ENCODE measurements at places on chromosomes 2 and 18. TPM values are rescaled to one million over a fixed set of nuclear protein-coding genes. Genes with fewer than 3 reads are reported as not detected.
A peak's percentile ranks its signal among the peaks of the same experiment; 100 is the strongest.

Gene MAPK4
- not detected for total RNA-seq

Gene EVA1A
- total RNA-seq, result 59.7 TPM

Gene SIX3
- total RNA-seq, result not detected

Gene LBX2
- total RNA-seq, result 3.8 TPM

Gene RAX
- not detected for total RNA-seq

Gene MC2R
- not detected for total RNA-seq

Gene LRRC30
- total RNA-seq, result not detected

Gene SPC25
- 20.5 TPM for total RNA-seq

Gene GEN1
- 29.6 TPM for total RNA-seq

Gene ACKR3
- total RNA-seq, result 24.0 TPM

- DNase-seq, result peak; percentile 93
Observed at GRCh38 chr2:238263204-238264071, 23.6 kb upstream of the HES6 start.

DNA sequence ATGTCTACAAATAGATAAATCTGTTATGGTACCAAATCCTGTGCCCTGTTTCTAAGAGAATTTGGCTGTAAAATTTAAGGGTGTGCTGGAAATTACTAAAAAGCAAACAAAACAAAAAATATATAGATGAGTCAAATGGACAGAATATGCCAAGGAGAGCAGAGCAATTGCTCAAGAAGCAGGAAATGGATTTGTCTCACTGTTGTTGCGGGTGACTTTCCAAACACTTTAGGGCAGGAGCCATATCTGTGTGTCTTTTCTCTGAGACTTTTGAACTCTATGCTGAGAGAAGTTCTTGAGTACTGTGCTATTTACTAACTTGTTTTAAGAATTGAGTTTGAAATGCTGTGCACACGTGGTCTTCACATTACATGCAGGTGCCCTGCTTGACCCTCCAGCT is 221.7 kb downstream of the PHLPP1 start:
- no peak for DNase-seq

- no peak for DNase-seq
Observed at GRCh38 chr2:142048581-142048980, 82.2 kb downstream of the LRP1B start.

- DNase-seq, result peak; percentile 27
Observed at GRCh38 chr2:176931588-176932563, 280.7 kb upstream of the HNRNPA3 start.

GRCh38 chr18:73719611-73720010 is 428.0 kb downstream of the FBXO15 start:
- DNase-seq, result no peak

DNA sequence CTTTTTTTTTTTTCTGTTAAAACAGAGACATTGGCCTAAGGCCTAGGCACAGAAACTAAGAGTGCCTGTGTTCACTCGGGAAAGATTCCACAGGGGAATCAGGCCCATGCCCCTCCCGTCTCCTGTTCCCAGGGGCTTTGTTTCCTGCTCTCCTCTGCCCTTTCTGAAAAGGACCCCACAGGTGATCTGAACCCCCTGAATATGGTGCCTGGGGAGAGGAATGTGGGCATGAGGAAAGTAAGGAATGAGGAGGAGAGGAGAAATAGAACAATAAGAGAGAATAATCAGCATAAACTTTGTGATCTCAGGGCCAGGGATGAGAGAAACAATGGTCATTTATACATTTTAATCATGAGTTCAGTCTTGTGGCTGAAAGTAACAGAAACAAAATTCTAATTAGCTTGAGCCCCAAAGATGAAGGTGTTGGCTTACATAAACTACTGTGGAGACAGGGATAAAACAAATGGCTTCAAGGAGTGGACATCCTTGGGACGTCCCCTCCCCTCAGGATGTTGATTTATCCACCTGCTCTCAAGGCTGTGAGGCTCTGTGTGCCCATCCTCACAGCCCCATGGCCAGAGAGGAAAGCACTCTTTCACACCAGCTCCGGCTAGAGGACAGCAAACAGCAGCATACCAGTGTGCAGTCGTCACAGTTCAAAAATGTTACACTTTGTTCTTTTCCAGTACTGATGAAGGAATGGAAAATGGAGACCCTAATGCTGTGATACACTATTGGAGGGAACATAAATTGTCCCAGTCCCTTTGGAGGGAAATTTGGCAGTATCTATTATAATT is 46.4 kb upstream of the MRPL33 start:
- no peak for DNase-seq

DNA sequence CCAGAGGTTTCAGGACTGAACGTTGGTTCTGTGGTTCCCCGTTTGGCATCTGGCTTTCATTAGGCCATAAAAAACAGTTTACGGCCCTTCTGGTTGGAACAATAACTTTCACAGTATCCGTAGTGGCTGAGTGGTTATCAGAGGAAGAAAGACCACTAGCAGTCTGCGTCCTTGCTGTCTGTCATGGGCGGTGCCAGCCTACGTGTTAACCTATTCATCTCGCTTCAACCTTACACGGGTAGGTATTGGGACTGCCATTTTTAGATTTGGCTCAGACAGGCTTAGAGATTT is 42.6 kb upstream of the ROCK2 start:
- DNase-seq, result no peak

DNA sequence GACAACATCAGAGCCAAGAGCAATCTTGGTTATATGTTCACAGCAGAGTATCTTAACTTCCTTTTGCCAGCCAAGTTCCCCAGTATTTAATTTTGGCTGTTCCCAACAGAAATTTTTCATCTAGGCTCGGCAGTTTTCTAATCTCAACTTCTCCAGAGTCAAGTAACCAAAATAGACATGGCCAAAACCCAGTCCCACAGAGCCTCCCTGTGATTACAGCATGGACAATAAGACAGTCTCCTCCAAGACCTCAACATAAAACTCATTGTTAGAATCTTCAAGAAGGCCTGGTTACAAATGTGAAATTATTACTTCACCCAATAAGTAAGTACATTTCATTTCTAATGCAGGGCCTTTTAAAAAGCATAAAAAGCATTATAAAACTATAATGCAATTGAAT is 445.7 kb downstream of the NCKAP5 start:
- DNase-seq, result no peak

DNA sequence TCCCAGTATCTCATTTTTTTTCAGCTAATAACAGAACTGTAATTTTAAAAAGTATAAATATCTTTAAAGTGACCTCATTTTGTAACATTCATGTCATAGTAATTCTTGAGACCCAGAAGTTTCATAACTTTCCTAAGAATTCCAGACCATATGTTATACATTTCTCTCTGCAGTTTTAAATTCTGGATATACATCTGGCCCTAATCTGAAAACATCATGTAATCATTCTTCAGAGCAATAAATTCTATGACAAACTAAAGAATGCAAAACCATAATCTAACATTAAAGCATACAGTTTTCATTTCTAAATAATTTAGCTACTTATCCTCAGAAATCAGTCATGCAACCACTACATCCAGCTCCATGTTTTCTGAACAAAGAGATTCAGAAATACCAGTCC is 198.3 kb upstream of the SLC35G4 start:
- no peak for DNase-seq

DNA sequence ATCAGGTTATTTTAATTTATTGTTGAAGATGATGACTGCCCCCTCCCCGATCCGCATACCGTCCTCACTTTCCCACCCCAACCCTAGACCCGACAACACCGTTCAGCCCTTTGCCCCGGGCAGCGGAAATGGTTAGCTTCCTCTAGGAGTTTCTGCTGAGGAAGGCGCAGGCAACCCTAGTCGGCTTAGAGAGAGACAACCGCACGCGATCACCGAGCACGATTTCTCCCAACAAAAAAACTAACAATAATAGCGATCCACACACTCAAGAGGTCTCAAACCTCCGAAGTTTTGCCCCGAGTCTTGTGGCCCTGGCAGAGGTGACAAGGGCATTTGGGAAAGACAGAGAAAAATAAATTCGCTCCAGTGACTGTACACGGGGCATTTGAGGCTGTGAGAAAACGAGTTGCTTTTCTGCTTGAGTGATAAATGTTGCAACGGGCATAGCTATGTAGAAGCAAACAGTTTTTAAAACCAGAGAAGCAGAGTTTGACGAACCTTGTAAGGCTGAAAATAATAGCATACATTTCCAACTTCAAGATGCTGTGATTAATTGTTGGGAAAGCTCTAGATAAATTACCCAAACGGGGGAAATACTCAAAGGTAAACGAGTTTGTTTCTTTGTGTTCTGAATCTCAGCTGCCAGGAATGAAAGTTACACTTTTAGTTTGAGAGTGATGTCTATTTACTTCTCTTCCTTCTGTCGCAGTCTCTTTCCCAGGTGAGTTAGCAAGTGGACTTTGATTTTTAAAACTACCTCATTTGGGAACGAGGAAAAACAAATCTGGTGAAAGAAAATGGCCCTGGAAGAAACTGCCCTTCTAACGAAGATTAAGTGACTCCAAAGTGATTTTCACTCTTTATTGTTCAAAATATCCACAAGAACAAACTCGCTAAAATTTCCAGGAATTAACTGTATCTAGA is 11.0 kb upstream of the SIX3 start:
- DNase-seq, result no peak

DNA sequence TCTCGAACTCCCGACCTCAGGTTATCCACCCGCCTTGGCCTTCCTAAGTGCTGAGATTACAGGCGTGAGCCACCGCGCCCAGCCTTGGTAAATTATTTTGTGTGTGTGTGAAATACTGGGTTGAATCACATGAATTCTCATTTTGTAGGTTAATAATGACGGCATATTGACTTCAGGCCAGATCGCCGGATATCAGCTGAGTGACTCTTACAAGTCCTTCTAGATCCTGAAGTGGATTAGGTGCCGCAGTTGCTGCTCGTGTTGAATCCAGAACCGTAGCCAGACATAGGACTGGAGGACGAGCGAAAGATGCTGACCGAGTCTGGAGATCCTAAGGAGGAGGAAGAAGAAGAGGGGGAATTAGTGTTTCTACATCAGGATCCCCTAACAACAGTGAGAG is 12.2 kb upstream of the KIF3C start:
- DNase-seq, result no peak

DNA sequence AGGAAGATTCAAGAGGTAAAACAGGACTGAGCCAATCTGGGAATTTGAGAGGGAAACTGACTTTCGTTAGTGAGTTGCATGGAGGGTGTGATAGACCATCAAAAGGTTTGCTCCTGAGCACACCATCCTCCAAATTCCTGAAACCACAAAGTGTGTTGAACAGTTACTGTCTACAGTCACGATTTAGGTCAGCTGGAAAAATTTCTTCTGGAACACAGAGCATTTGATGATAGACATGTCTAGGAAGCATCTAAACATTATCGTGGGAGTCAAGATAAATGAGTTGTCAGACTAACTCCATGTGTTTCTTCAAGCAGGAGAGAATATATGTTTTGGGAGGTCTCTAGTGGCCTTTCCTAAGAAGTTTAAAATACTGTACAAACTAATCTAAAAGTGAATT is 449.4 kb upstream of the SLC14A2 start:
- DNase-seq, result no peak

DNA sequence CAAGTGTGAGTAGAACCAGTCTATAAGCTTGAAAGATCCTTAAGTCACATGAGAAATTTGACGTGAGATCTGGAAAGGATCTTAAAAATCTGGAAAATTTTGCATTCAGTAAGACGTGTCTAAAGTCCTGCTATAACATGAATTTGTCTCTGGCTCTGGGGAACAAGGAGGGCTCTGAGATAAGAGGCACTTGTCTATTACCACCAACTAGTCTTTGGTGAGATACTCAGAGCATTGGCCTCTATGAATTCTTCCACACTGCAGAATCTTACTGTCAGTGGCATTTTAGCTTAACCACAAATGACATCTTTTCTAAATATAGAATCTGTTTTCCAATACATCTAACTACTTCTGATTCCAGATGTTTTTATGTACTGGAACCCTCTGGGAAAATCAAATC is 1504.5 kb downstream of the DPP10 start:
- no peak for DNase-seq

DNA sequence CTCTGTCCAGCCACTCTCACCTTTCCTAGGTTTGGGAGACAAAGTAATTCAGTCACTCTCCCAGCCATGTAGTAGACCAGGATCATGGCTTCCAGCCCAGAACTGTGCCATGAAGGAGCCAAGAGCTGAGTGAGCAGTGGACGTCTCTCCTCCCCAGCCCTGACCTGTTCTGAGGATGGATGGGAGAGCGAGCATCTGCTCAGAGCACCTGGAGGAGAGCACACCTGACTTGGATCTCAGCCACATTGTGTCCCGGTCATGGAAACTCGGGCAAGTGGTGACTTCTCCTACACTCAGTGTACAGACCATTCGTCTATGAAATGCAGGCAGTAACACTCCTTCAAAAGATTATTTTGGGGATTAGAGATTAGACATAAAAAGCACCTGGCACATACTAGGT is 299.7 kb downstream of the TNS1 start:
- DNase-seq, result no peak

DNA sequence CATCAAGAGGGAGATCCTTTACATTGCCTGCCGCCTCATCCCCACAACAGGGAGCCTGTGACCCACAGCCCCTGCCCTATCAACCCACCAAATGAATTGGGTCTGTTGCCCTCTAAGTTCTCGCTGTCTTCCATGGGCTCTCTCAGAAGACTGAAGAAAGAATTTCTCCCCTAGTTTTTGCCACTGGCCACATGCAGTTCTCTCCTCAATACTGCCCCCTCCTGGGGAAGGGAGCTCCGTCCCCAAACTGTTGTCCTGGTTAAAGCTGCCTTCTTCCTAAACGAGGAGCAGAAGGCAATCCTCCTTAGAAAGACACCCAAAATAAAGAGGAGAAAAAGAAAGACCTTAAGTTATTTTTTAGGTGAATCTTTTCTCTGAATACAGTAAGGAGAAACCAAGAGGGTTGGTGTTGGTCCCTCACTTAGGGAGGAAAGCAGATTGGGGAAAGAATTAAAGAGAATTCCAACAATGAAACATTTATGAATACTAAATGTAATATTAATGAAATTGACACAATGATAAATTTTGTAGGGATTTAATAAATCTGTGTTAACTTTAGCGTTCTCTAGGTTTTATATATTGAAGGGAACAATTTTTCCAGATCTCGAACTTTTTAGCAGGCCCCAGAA is 31.1 kb upstream of the SATB2 start:
- peak; percentile 61 for DNase-seq

DNA sequence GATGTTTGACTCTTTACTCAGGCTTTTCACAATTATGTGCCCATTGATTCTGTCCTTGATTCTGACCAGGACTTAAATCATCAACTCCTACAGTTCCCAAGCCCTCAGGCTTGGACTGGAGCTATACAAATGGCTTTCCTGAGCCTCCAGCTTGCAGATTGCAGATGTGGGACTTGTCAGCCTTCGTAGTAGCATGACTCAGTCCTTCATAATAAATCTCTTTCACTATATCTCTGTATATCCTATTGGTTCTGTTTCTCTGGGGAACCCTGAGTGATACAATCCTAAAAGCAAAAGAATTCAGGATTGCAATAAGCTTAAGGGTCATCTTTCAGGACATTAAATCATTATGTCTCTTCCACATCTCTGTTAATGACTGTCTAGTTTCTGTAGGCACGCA is 356.6 kb downstream of the RIT2 start:
- DNase-seq, result no peak

- DNase-seq, result peak; percentile 89
Observed at GRCh38 chr2:200765139-200765951, 46.4 kb upstream of the BZW1 start.

- DNase-seq, result no peak
Observed at GRCh38 chr2:17171446-17172049, 346.7 kb downstream of the RAD51AP2 start.

GRCh38 chr18:45526114-45526841 is 89.0 kb upstream of the SLC14A2 start:
- DNase-seq, result no peak

- DNase-seq, result no peak
Observed at GRCh38 chr18:9287036-9287435, 47.5 kb upstream of the TWSG1 start.

Measured in endothelial cell of umbilical vein (primary cell).